Stomach (tissue), 19 donors: ENCODE measurements at places on chromosomes 2 and 18. TPM values are rescaled to one million over a fixed set of nuclear protein-coding genes. Genes with fewer than 3 reads are reported as not detected.

CCBE1 gene
- 0.44 TPM for polyA plus RNA-seq

ONECUT2 gene
- under 0.01 TPM for polyA plus RNA-seq

VIT gene
- 3.7 TPM for polyA plus RNA-seq

ZSWIM2 gene
- polyA plus RNA-seq: not detected

HDAC4 gene
- 3.6 TPM for polyA plus RNA-seq

SERPINB3 gene
- 0.62 TPM for polyA plus RNA-seq

NFATC1 gene
- polyA plus RNA-seq: 2.6 TPM

POTEI gene
- not detected for polyA plus RNA-seq
